Stimulated activated CD8-positive, alpha-beta memory T cell treated with anti-CD3 and anti-CD28 coated beads, Interleukin-15, amount 100 ng/mL, for 24 hours (primary cell): ENCODE measurements at places on chromosomes 11 and 22.

GRCh38 chr11:74870485-74870884, 78.4 kb downstream of the XRRA1 start:
- DNase-seq, result no peak

GRCh38 chr22:36871669-36872081, 10.9 kb downstream of the NCF4 start:
- DNase-seq, result no peak

- DNase-seq, result no peak
These were observed 13.4 kb downstream of the APLNR start for GRCh38 chr11:57223601-57224000.

- DNase-seq, result no peak
These were observed 48.1 kb downstream of the RPL27A start for GRCh38 chr11:8730697-8731020.
